Naive thymus-derived CD4-positive, alpha-beta T cell (primary cell): ENCODE measurements at places on chromosomes 13 and 19. TPM values are rescaled to one million over a fixed set of nuclear protein-coding genes. Genes with fewer than 3 reads are reported as not detected.

PABPC3 gene
- 0.27 and 0.28 TPM in 2 replicates for total RNA-seq

TPTE2 gene
- total RNA-seq: 0.24 TPM

ODAD3 gene
- not detected in 2 replicates for total RNA-seq

ALOX5AP gene
- total RNA-seq: 110 and 127 TPM in 2 replicates

COL4A2 gene
- 0.15 TPM in 1 of 2 replicates, not detected in the other for total RNA-seq

GRIK5 gene
- 0.86 TPM for total RNA-seq

DNA sequence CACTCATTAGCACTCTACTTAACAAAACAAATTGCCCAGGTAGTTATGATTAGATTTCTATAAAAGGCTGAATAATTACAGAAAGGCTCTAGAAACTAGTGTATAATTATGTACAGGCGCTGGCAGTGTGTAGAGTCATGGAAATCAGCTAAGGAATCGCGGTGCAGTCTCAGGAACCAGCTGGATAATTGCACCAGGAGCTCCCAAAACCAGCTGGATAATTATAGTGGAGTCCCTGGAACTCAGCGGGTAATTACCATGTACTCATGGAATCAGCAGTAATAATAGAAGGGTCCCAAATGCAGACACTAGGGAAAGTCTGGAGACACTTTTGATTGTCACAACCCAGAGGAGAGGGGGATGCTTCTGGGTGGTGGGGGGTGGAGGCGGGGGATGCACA lies 23.2 kb upstream of the TTYH1 start:
- DNase-seq: no peak
- no peaks in the 10 kb centered on the region for H3K27me3 ChIP-seq
- H3K4me3 ChIP-seq: no peak overlapping the region
- H3K36me3 ChIP-seq: no peaks in the 10 kb centered on the region
- H3K4me1 ChIP-seq: peaks cover 26% of the 10 kb centered on the region
- no peak overlapping the region for H3K27ac ChIP-seq

DNA sequence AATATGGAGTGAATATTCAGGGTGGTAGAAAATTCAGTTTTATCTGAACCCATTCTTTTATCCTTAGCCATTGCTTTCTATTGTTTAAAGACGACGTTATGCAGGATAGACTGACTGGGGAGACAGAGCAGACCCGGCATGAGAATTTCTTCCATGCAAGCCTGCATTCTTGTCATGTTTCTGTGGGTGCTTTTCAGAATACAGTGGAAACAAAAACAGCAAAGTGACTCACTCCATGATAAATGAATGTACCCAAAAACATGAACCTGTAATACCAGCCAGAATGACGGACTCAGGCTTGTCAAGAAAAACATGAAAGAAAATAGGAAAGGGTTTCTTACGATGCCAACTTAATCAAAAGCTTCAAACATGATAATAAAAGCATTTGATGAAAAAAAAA lies 924.0 kb downstream of the EFNB2 start:
- H3K4me1 ChIP-seq: no peaks in the 10 kb centered on the region
- H3K27ac ChIP-seq: no peak overlapping the region
- H3K36me3 ChIP-seq: no peaks in the 10 kb centered on the region
- H3K4me3 ChIP-seq: no peak overlapping the region
- no peak for DNase-seq

DNA sequence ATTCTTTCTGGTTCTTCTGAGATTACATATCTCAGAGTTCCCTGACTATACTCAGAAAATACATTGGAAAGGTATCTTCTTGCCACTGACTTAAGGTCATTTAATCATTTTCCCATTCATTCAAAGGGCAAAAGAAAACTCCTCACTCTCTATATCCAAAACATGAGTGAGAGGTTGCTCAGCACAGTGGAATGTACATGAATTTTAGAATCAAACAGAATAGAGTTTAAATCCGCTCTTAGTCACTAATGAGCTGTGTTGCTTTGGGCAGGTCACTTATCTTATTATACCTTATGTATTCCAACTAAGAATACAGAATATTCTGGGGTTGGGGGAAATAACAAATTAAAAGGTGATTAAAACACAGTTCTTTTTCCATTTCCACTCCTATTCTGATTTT lies 452.6 kb upstream of the KLF12 start:
- DNase-seq: no peak
- H3K27ac ChIP-seq: no peak overlapping the region
- no peaks in the 10 kb centered on the region for H3K4me1 ChIP-seq
- H3K27me3 ChIP-seq: no peaks in the 10 kb centered on the region
- H3K4me3 ChIP-seq: no peak overlapping the region

DNA sequence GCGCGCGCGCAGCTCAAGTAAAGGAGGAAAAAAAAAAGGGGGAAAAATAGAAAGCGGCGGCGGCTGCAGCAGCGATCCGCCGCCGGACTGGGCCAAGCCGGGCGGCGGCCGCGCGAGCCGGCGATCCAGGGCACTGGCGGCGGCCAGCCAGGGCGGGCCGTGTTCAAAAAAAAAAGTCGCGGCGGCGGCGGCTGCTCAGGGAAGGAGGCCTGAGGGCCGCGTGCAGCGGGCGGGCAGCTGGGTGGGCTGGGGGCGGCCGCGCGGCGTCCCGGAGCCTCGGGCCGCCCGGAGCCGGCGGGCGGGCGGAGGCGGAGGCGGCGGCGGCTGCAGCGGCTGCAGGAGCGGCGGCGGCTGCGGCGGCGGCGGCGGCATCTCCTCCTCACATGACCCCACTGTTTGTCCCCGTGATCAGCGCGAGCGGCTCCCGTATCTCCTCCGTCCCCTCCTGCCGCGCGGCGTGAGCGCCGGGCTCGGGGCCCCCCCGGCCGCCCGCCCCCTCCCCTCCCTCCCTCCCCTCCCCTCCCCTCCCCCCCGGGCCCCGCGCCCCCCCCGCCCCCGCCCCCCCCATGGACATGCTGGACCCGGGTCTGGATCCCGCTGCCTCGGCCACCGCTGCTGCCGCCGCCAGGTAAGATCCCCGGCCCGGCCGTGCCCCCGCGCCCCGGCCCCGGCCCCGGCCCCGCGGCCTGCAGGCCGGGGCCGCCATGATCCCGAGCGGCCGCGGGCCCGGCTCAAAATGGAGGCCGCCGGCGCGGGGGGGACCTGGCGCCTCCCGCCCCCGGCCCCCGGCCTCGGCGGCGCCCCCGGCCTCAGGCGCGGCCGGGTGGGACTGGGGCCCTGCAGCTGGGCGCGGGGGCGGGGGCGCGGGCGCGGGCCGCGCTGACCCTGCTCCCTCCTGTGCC lies at the start of gene USF2:
USF2 (plus strand) TSS at position 427 of the 902 bp plus-strand sequence; CDS start at position 567, 140 bp downstream.
- H3K27me3 ChIP-seq: no peaks in the 10 kb centered on the region
- DNase-seq: peak; percentile 54
- peaks cover 9% of the 10 kb centered on the region for H3K36me3 ChIP-seq
